Activated CD4-positive, alpha-beta T cell treated with anti-CD3 and anti-CD28 coated beads, Interleukin-2, amount 10 ng/mL, durations not matched to agents 7 days and 5 days (primary cell): ENCODE measurements at places on chromosomes 7 and 10.

DNA sequence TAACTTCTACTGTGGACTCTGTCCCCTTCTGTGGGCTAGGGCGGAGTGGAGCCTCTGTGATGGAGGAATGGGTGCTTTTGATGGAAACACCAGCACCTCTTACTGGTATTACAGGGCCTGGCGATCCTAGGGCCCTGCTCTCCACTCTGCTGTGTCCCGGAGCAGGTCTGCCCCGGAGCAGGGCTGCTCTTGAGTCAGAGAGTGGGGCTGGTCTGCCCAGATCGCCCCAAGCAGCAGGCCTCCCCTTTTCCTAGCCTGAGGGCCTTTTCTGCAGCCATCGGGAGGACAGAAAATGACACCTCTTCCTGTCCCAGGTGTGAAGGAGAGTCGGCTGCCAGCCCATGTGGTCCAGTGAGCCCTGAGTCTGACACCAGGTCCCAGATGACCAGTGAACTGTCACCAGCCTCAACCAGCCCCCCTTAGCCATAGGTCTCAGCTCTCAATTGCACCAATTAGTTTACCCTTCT is 1.4 kb downstream of the ZNF282 start:
- no peak for DNase-seq

- no peak for DNase-seq
Measured at GRCh38 chr10:2367083-2367482, 629.8 kb upstream of the ADARB2 start.

DNA sequence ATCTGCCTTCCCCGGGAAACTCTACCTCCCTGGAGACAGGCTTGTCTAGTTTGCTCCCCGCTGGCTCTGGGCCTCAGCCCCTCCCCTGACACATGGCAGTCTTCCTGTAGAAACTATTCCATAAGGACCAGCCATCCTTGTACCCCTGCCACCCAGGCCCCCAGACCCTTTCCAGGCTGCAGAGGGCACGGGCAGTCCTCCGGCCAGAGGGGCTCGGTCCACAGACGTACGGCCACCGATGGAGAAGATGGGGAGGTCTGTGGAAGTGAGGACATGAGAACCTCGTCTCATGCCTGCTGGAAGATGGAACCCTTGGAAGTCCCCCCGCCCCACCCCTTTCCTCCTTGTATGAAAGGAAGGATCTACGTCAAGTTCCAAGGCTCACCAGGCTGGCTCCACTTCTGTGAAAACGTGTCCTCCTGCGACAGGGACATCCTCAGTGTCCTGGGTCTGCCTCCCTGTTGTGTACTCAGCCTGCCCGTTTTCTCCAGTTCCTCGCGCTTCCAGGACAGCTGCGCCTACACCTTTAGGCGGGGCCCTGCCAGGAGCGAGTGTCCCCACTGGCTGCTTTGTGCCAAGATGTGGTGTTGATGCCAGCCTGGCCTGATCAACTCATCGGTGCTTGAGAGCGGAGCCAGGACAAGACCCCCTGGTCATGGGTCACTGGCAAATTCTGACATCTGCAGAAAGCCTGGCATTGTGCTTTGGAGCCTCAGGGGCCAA is 414.9 kb downstream of the GLRX3 start:
- DNase-seq = no peak

DNA sequence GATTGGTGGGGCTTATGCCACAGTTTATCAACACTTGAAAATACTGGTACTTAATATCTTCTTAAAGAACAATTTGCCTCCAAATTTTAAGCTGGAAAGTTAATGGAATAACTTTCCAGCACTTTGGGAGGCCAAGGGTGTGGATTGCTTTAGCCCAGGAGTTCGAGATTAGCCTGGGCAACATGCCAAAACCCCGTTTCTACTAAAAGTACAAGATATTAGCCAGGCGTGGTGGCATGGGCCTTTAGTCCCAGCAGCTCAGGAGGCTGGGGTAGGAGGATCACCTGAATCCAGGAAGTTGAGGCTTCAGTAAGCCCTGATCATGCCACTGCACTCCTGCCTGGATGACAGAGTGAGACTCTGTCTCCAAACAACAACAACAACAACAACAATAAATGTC is 56.0 kb downstream of the PRF1 start:
- DNase-seq = no peak

DNA sequence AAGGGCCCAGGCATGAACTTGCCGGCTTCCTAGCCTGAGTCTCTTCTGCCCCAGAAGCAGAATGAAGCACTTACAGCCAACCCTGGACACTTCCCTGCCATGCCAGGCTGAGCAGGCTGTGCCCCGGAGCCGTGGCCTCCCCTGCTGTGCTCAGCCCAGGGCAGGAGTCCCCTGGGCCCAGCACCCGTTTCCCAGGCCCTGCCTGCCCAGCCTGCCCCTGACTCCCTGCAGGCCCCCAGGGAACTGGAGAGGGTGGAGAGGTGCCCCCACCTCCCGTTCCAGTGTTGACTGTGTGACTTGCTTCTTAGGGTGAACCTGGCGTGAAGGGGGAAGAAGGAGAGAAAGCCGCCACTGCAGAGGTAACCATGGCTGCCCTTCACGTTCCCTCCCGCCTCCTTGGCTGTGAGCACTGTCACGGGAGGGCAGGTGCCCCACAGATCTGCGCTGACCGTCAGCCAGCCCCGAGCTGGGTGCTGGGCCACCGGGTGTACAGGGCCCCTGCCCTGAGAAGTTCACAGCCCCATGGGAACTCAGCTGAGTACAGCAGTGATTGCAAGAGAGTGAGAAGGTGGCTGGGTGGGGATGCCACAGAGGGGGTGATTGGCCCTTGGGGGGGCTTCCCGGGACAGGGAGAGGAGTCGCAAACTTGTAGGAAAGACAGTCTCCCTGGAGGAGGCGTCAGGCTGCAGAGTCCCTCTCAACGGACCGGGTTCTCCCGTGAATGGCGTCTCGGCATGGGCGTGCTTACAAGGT is 75.9 kb downstream of the MYL10 start:
- no peak for DNase-seq

- no peak for DNase-seq
Measured at GRCh38 chr10:43111101-43111500, 27.1 kb upstream of the CSGALNACT2 start.

DNA sequence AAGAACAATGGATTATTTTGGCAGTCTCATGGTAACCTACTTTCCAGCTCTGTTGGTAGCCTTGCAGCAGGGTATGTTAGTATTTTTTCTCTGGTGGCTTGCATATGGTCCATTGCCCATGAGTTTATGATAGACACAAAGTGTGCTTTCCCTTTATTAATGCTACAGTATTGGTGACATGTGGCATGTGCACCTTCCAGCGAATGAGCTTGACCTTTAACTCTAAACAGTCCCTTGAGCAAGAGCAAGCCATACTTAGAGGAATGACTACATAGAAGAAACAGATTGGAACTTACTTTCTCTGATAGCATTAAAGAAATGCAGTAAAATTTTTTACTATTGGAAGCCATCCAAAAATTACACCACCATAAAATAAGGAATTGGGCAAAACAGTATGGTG is 73.9 kb downstream of the VTI1A start:
- no peak for DNase-seq
